ENCODE measurements at places on chromosomes 11 and 22. TPM values are rescaled to one million over a fixed set of nuclear protein-coding genes. Genes with fewer than 3 reads are reported as not detected.

Gene GGT5
- 15.4 TPM for total RNA-seq

Gene FAM111B
- total RNA-seq, result 1.7 TPM

Gene DBX1
- total RNA-seq, result not detected

Gene RPLP2
- 389 TPM for total RNA-seq

Gene CPT1B
- 34.2 TPM for total RNA-seq

Gene GATD1
- total RNA-seq, result 28.0 TPM
